ENCODE measurements at places on chromosomes 16 and 17.

DNA sequence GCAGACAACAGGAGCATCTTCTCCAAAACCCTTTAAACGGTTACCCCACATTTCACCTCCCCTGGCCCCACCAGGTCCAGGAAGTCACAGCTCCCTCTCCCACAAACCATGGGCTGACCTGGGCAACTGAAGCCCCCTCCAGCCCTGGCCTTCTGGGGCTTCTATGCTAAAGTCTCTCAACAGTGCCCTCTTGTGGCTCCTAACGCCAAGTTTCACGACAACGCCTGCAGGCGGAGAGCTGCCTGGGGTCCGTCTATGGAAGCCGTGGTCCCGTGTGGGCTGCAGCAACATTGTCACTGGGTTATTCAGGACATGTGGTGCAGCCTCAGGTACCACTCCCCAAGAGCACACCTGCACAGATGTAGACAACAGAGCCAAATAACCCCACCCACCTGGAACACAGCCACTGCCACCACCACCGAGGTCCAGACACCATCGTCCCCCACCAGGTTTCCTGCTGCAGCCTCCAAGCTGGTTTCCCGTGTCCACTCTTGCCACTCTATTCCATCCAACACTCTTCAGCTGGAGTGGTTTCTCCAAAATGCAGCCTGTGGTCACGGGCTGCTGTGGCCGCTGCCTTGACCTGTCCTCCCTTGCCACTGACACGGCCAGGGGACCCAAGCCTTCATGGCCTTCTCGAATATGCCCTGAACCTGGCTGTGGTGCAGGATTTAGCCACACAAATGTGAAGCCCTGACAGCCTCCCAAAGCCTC, 19.1 kb downstream of the C16orf95 start:
- peak; percentile 16 for DNase-seq

DNA sequence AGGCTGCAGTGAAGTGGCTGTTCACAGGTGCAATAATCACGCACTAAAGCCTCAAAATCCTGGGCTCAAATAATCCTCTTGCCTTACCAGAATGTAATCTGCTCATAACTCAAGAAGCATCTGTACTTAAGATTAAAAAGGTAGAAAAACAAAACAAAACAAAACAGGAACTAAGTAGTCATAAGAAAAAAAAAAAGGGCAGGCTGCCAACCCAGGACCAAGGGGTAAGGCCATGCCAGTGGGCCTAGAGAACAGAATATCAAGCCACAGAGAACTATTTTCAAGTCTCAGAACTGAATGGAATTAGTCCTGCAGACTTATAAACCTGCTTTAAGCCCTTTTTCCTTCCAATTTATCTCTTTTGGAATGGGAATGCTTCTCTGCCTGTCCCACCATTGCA, 64.8 kb upstream of the TBC1D3K start:
- DNase-seq, result no peak

DNA sequence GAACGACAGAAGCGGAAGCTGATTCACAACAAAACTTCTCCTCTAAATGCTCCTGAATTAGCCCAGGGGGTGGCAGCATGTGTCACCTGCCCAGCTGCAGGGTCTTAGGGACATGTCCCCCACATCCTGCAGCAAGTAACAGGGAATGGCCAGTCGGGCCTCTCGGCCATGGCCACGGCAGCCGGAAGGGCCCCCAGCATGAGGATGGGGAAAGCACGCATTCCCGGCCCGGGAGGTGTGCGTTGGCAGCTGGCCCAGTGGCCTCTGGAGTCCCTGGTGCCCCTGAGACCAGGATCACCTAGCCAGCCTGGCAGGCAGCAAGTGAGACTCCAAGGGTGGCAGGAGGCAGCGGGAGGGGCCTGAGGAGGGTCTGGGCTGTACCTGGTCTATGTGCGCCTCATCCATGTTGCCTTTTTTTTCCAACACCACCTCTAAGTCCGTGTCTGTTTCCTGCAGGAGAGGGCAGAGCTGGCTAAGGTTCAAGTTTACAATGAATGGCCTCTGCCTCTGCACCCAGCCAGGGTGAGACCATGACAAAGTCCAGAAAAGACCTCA, 7.0 kb downstream of the KNOP1 start:
- no peak for DNase-seq

- no peak for DNase-seq
These were observed 3.5 kb upstream of the CDC27 start for GRCh38 chr17:47192554-47192953.

- no peak for DNase-seq
These were observed 33.1 kb upstream of the LCMT1 start for GRCh38 chr16:25078386-25078978.

- DNase-seq, result no peak
These were observed 88.4 kb downstream of the CDH13 start for GRCh38 chr16:82715160-82715559.

GRCh38 chr17:41013181-41013580, 4.3 kb upstream of the KRTAP3-1 start:
- DNase-seq, result no peak

DNA sequence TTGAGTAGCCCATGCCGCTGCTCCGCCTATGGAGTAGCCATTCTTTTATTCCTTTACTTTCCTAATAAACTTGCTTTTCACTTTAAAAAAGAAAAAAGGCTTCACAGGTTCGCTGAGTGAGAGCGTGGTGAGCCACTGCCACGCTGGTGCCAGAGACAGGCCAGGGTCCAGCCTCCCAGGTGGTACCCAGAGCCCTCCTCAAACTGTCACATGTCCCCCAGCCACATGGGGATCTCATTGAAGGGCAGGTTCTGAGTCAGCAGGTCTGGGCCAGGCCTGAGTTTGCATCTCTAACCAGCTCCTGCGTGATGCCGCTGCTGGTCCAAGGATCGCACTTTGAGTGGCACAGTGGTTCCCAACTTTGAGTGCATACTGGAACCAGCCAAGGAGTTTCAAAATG, 36.2 kb downstream of the RBFOX3 start:
- no peak for DNase-seq

DNA sequence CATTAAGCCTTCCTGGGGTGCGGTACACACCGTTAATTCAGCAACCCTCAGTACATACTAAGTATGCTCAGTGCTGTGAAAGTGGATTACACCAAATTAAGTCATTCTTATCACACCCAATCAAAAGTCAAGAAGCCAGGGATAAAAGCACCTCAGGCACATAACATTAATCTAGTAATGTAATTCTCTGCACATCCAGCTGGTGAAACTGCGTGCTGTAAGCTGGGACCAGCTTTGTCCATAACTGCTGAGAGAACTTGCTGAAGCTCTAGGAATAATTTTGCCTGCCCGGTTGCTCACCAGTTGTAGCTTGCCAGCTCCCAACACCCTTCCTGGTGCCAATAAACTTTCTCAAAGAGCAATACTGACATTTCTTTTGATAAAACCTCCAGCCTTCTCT, 44.9 kb downstream of the SLC47A1 start:
- no peak for DNase-seq

DNA sequence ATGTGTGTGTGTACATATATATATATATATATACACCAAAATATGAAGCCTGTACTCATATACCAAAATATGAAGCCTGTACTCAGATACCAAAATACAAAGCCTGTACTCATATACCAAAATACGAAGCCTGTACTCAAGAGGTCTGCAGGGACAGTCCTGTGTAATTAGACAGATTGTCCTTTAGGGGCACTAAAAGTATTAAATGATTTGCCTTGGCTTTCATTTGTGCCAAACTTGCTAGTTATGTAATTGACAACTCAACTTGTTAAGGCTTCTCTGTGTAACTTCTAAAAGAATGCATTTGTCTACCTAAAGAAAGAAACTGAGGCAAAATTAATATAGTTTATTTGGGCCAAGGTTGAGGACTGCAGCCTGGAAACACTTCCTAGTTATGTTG, 30.8 kb upstream of the DHX40 start:
- no peak for DNase-seq

DNA sequence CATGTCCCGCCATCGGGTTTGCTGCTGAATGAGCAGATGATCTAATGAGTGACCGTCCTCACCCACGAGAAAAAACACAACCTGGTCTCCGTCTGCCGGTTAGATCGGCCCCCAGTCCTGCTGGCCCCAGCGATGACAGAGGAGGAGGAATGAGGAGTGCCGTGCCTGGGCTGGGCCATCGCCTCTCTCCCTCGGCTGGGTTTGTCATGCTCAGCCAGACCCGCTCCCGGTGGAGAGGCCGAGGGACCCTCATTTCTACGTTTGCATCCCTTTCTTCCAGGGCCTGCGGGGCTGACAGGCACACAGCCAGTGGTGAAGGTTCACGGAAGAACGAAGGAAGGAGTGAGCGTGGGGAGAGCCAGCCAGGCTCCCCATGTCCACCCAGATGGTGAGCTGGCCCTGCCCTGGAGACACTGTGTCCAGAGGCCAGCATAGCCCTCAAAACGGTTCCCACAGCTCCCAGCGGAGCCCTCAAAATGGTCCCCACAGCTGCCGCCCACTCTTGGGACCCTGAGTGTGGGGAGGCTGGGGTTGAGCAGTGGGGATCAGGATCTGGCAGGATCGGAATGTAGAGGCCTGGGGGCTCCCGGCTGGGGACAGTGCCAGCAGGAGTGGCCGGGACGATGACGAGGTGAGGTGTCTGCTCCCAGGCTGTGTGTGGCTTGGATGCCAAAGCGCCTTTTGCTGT, 23.9 kb downstream of the CBFA2T3 start:
- DNase-seq, result no peak

DNA sequence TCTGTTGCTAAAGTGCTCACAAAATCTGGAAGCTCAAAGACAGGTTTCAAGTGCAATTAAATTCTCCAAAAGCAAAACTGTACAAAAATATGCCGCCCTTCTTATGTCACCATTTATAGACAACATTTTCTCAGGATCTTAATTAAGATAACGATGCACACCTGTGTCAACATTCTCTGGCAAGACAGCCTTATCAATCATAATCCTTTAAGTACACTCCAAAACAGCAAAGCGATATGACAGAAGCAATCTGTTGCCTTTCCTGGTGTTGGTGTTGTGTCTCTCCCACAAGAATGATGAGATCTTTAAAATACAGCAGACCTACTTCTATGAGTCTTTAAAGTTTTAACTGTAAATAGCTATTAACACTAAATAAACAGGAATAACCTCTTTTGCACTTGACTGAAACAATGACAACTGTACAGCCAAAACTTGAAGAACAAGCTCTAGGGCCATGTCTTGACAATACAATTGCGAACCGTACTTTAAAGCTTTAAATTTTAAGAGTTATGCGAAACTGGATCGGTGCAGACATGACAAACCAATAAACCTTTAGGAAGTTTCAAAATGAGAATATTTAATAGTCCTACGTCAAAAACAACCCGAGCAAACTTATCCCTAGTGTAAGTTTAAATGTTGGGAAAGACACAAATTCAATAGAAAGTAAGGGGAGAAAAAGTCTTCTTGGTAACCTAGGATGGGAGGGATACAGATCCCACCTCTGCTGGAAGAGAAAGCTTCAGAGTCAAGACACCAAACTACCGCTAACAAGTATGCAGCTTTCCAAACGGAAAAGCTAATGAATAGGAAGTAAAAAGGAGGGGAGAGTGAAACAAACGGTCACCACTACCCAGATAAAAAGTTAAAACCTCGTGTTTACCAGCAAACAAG, 3.3 kb upstream of the IRX5 start:
- no peak for DNase-seq
